ENCODE measurements at places on chromosomes 3 and 15. TPM values are rescaled to one million over a fixed set of nuclear protein-coding genes. Genes with fewer than 3 reads are reported as not detected.

Gene ESYT3
- total RNA-seq = 0.52 TPM

Gene SPTBN5
- total RNA-seq = 0.20 TPM

Gene SCAANT1
- not detected for total RNA-seq

Gene SLCO3A1
- total RNA-seq = 20.6 TPM

Gene PLD1
- 7.3 TPM for total RNA-seq

All from A549 treated with Hydrocortisone at 1 μM for 4 hours (cell line).